Stimulated activated CD8-positive, alpha-beta memory T cell treated with anti-CD3 and anti-CD28 coated beads, Interleukin-7, amount 100 ng/mL, for 1 hour (primary cell): ENCODE measurements at places on chromosomes 3 and 15.

GRCh38 chr3:40504636-40505430 lies 1.0 kb upstream of the ZNF620 start:
- no peak for DNase-seq

DNA sequence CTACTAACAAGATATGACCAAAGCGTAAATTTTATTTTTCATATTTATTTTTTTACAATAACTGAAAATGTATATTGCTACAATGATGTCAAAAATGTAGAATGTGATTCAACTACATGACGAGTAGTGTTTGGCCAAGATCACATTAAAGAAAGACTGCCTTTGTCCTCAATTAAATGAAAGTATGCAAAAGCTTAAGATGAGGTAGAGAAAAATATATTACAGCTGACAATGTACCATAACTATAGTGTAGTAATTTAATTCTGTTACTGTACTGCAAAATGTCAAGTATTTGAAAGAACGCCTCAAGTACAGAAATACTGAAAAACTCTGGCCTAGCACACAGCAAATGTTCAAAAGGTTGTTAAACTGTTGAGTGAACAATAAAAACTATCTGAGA lies 9.7 kb downstream of the PRICKLE2 start:
- no peak for DNase-seq

DNA sequence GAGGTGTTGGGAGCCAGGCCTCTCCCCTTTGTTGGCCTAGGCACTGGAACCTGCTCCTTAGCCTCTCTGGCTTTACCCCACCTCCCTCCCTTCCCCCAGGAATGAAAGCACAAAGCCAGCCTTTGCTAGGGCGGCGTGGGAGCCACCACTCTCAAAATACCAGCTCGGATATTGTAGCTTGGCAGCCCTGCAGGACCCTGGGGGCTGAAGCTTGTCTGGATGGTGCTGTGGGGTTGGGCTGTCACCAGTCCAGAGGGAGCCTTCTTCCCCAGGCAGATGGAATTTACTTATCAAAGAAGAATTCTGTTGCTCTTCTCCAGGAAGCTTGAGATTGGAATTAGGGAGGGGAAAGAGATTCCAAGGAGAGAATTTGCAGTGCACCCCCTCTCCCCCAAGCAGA lies 14.9 kb upstream of the GRM2 start:
- DNase-seq = no peak

- no peak for DNase-seq
Measured at GRCh38 chr3:183324083-183324482, 71.0 kb downstream of the B3GNT5 start.

DNA sequence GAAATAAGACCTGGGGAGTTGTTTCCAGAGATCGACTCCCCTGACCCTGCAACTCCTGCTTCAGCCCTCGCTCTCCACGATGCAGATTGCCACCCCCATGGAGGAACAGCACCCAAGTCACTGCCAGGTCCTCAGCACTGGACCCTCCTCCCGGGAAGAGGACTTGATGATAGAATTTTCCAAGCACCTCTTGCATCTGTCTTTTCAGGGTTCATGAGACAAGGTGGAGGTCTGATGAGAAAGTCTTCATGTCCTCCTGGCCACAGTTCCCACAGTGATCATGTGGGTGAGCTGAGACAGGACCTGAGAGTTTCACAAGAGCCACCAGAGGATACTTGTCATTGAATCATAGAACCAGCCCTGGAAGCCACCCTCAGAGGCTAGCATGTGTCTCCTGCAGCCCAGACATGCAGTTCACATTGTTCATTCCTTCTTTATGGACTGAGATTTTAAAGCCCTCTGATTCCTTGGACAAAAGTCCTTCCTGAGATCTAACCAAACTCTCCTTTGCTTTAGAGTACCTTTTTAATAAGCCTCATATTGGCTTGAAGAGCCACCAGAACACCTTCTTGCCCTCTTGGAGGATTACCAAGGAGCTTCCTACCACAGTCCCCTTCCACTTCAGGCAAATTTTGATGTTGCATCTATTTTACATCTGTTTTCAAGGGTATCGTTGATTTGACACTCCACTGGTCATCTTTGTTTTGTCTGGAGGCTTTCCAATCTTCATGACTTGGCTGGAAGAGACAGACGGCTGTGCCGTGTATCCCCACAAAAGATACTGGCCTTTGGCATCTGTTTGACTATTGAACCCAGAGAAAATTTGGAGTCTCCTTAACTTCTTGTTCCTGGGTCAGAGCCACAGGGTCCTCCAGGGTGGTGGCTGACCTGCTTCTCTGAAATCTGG lies 224.8 kb upstream of the BHLHE40 start:
- DNase-seq = no peak

DNA sequence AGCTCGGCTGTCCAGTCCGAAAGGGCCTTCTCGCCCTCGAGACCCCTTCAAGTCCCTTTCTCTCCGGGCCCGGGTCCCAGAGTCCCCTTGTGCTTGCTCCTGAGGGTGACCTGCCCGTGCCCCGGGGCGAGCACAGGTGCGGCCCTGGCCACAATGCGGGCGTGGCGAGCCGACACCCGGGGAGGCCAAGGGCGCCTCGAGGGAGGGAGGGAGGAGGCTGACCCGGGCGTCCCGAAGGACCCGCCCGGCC lies 810 bp upstream of the MEF2A start:
- DNase-seq = no peak

DNA sequence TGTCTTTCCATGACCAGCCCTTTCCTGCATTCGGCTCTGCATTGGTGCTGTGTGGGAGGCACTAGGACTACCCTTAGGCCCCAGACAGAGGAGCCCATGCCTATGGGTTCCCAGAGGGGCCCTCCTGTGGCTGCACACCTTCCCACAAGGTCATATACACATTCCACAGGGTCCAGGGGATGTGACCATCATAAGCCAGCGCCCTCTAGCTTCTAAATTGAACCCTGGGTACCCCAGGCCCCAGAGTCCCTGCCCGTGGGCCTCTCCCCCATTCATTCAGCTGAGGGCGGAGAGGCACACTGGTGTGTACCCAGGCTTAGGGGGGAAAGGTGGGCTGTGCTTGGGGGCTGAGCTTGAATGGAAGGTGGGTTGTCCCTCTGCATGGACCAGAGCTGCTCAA lies 10.2 kb upstream of the SLC6A6 start:
- DNase-seq = no peak

DNA sequence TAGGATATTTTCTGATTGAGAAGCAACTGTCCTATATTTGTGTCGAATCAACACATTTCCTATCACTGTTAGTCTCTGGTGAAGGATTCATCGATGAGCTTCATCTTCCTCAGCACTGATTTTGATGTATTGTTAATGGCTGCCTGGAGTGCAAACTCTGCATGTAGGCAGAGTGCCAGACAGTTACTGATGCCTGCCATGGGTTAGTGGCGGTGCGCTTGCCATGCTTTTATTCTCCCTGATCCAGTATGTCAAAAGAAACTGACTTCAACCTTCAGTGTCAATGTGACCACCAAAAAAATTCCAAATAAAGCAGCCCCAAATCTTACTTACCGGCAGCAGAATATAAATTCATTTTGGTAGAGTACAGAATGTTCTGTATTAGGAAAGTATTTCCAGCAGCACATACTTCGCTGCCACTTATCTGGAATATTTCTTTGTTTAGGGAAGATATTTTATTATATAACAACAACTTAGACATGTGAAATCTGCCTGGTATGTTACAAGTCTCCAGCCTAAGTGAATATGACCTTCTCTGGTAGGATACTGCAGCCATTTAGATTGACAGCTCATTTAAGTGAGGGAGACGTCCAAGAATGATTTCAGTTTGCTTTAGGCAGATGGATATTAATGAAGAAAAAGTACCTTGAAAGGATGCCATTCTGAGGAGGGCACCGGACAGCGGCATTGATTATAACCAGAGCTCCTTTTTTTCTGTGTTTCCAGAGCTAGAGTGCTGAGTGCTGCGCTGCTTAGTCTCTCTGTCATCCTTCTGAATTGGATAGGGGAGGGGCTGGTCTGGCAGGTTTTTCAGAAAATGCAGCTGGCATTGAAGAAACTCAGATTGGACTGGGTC lies 59.9 kb downstream of the ARHGEF26 start:
- no peak for DNase-seq

GRCh38 chr3:148221303-148221702 lies 476.4 kb upstream of the AGTR1 start:
- DNase-seq = no peak

DNA sequence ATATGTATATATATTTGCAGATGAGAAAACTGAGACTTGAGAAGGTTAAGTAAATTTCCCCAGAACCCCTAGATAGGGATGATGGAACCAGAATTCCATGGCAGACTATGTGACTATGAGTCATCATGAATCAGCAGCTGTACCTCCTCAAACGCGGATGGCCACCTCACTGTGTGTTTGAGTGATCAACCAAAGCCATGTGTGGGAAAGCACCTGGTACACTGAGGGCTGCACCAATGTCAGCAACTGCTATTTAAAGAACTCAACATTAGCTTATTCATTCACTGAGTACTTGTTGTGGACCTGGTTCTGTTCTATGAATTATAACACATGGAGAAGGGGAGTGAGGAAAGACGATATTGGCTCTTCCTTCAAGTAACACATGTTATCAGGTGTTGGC lies 377.0 kb downstream of the GAP43 start:
- no peak for DNase-seq

DNA sequence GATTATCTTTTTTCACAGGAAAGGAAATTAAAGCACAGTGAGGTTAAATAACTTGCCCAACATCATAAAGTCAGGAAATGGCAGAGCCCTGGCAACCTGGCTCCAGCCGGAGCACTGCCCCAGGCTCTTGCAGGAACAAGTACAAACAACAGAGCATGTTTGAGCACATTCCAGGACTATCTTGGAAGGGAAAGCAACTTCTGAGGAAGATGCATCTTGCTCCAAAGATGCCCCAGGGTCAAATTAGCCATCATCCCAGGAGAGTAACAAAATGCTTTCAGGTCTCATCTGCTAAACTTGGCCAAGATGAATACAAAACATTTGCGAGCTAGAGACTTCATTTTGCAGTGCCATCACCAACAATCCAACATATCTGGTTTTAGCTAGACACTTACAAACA lies 162.4 kb upstream of the LRRN1 start:
- DNase-seq = no peak

DNA sequence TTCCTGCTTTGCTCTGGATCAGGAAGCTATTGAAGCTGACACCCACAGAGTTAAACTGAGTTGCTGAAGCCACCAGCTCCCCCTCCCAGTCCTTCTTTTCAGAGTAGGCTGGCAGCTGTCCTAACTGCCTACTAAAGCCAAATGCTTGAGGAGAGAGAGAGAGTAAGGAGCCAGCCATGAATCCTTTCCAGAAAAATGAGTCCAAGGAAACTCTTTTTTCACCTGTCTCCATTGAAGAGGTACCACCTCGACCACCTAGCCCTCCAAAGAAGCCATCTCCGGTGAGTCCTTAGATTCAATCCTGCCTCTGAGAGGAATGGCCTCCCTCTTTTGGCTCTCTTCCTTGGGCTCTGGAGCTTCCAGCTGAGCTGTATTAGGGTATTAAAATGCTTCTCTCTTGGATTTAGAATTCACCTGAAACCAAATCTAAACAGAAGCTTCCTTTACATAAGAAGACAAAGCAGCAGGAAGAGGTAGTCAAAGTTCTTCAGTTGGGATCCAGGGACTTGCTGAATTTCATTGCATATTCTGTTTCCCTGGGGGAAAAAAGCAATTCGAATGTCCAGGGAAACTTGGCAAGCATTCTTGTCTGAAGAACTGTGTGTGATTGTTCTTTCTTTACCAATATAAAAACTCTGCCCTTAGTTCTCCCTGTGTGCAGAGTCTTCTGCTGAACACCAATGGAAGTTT lies at the start of gene SLC15A2:
Gene SLC15A2 (plus strand): TSS at position 101 of the 690 bp plus-strand sequence. CDS start 76 bp downstream, at position 177.
- no peak for DNase-seq

DNA sequence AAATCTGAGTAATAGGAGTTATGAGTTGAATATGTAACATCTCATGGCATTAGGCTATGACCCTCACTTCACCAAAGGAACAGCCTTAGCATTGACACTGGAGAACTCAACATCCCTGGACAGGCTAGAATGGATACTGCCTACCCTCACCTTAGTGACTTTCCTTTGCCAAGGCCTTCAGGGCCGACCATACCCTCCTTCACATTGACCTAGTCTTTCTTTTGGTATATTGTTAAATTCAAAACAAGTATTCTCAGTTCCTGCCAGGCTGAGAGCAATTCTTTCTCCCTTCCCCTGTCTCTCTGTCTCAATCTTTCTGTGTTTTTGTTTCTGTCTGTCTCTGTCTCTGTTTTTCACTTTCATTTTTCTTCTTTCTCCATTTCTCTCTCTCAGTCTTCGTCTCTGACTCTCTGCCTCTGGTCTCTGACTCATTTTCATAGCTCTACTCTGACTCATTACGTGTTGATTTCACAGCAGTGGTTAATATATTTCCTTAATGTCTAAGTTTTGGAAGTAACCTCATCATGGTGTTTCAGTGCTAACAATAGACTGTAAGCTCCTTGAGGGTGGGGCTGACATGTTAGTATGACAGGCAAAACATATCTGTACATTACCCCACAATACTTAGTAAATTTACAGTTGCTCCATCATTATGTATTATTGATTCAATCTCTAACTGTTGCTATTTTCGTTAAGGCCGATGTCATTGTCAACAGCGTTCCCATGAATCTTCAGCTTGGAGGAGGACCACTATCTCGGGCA lies 32.5 kb downstream of the PARP15 start:
- DNase-seq = no peak

- DNase-seq = no peak
Measured at GRCh38 chr3:186239321-186239720, 122.7 kb downstream of the DGKG start.

DNA sequence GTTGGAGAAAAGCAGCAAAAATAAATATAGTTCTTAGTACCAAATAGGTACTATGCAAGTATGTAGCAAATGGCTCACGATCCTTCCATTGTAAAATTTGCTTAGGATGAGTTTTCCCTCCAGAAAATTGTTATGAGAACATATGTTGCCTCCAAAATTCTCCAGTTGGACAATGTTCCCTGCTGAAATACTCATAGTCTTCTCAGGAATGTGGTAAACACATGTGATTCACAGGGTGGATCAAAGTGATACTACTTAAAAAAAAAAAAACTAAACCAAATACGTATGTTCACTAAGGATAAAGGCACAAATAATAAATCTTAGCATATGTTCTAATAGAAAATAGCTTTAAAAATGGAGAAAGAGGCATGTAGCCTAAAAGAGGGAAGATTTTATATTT lies 84.3 kb upstream of the ZNF385D start:
- DNase-seq = no peak

DNA sequence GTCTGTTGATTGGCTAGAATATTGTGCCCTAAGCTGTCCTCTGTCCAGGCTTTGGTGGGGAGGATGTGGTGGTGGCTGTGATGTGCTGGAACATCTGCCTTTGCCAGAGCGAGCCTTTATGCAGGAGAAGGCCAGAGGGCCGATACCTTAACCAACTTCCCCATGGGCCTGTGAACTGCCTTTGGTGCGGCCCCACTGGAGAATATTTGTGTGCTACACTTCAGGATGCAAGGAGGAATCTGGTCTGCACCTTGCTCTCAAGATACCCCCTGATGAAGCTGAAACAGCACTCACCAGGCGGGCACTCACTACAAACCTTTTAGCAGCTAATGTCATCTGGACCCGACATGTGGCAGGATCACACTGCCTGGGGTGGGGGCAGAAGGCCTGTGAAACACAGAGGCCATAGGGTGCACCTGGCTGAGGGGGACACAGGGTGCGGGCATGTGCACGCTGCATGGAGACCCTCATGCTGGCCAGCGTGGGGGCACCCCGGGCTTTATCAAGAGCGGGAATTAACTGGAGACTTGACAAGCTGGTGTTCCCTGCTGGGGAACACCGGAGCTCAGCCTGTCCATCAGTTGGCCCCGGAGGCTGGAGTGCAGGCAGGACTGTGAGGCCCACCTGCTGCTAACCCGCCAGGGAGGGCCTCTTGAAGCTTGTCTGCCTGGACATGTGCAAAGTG lies 16.4 kb downstream of the PRR23E start:
- DNase-seq = no peak

- DNase-seq = no peak
Measured at GRCh38 chr3:20574746-20575145, 388.7 kb upstream of the SGO1 start.

- DNase-seq = no peak
Measured at GRCh38 chr15:87207990-87208580, 1048.5 kb downstream of the NTRK3 start.
